Natural killer cell (primary cell): ENCODE measurements at places on chromosomes 3 and 15. TPM values are rescaled to one million over a fixed set of nuclear protein-coding genes. Genes with fewer than 3 reads are reported as not detected.
A peak's percentile ranks its signal among the peaks of the same experiment; 100 is the strongest.

GRCh38 chr3:29775340-29775739 lies 494.5 kb downstream of the RBMS3 start:
- no peak for DNase-seq

DNA sequence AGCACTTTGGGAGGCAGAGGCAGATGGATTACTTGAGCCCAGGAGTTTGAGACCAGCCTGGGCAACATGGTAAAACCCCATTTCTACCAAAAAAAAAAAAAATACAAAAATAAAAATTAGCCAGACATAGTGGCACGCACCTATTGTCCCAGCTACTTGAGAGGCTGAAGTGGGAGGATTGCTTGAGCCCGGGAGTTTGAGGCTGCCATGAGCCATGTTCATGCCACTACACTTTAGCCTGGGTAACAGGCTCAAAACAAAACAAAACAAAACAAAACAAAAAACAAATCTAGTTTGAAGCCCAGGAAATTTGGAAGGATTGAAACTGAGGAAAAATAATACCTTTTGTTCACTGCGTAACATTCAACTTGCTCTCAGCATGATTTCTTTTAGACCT lies 16.6 kb downstream of the TMOD3 start:
- no peak for DNase-seq

DNA sequence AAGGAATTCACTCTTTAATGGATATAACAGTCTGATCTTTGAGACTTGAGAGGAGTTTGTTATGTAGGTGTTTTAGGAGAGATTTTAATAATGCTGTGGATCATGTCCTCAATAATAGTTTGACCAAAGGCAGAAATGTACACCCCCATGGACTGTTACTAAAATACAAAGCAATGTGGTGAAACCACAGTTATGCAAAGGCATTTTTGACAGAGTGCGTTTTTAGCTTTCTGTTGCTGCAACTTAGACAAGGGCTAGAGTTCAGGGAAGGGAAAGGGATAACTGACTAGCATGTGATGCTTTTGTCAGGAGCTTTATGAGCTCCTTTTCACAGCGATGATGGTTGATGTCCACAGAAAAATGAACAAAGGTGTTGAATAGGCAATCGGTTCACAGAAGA lies 3.6 kb upstream of the STARD5 start:
- no peak for DNase-seq

DNA sequence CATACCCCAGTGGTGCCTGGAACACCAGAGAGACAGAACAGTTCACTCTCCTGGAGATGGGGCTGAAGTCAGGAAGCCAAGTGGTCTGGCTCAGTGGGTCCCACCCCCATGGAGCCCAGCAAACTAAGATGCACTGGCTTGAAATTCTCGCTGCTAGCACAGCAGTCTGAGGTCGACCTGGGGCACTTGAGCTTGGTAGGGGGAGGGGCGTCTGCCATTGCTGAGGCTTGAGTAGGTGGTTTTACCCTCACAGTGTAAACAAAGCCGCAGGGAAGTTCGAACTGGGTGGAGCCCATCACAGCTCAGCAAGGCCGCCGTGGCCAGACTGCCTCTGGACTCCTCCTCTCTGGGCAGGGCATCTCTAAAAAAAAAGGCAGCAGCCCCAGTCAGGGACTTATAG lies 272.0 kb downstream of the KLF13 start:
- DNase-seq = no peak

GRCh38 chr15:77772641-77773402 lies 140.1 kb upstream of the LINGO1 start:
- no peak for DNase-seq

DNA sequence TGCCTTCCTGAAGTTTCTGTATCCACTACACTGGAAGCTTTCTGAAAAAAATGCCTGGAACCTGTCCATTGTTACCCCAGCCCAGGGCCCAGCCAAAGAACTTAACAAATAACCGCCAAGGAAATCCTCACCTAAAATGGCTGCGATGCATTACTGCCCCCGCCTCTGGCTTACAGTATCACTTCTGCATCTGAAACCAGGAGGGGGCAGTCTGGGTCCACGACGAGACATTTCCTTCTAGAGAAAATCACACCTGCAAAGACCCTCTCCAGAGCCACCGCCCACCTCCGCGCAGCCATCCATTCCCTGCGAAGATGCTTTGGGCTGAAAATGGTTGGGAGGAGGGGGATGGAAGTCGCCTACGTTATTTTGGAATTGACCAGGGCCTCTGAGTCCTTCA lies 22.4 kb upstream of the CELF6 start:
- peak; percentile 65 for DNase-seq

DNA sequence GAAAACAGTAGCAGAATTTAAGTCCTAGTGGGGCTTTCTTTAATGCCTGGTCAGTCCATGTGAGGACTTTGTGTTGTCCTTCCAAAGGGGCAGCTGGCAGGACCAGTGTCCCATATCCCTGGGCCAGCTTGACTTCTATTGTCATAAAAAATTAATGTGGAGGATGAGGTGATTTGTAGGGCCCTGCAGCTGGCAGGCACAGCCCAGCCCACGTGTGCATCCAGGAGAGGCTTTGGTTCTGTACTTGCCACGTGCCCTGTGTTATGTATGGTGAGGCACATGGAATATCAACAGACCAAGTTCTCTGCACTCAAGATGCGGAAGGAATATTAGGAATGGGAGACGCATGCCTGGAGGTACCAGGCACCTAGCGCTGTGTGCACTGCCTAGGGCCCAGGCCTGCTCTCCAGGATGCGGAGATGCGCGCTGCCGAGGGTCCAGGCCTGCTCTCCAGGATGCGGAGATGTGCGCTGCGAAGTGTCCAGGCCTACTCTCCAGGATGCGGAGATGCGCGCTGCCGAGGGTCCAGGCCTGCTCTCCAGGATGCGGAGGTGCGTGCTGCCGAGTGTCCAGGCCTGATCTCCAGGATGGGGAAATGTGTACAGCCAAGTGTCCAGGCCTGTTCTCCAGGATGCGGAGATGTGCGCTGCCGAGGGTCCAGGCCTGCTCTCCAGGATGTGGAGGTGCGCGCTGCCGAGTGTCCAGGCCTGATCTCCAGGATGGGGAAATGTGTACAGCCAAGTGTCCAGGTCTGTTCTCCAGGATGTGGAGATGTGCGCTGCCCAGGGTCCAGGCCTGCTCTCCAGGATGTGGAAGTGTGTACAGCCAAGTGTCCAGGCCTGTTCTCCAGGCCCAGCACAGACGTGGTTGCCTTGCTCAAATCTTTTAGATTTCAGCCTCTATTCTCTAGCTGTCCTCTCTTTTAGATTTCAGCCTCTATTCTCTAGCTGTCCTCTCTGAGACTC lies 183.3 kb upstream of the ROPN1 start:
- DNase-seq = no peak

- no peak for DNase-seq
Measured at GRCh38 chr15:63104727-63105126, 16.9 kb upstream of the LACTB start.

- no peak for DNase-seq
Measured at GRCh38 chr3:99429502-99429901, 208.9 kb upstream of the COL8A1 start.

- no peak for DNase-seq
Measured at GRCh38 chr3:81967393-81967792, 205.9 kb upstream of the GBE1 start.

DNA sequence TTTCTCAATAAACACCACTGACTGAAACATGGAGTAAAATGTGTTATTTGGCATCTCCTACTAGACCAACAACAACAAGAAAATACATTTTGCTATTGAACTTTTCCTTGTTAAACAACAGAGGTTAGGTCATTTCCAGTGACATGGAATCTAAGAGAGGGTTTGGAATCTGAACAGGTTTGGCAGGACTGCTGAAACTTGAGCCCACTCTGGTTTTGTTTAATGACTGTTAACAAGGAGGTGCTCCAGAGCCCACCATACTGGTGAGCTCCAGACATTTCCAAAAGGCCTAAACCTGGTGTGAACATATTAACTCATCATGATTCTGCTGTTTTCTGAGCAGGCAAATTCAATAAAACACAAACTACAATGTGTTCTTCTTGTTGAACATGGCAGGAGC lies 330.7 kb upstream of the TRIM42 start:
- DNase-seq = no peak

DNA sequence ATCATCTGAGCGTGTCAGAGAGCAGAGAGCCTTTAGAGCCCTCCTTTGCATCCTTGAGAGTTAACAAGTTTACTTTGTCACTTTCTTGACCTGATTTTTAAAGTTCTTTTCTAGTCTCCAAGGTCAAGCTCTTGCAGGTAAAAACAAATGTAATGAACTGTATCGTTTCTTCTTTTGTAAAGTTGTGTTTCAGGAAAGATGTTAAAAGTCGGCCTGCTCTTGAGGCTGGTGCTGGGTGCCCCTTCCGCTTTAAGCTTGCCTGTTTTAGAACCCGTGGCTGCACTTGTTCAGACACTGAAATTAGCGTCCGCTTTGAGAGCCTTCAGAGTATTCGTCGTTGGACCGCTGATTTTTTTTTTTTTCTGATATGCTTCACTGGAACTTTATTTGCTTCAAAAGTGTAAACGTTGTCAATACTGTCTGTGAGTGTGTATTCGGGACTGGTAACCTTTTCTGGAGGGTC lies 52.6 kb upstream of the ULK4 start:
- DNase-seq = no peak

GRCh38 chr3:161100994-161101393 lies 4.2 kb downstream of the B3GALNT1 start:
- DNase-seq = no peak

- DNase-seq = no peak
Measured at GRCh38 chr15:82052751-82053150, 6.9 kb upstream of the MEX3B start.

- DNase-seq = no peak
Measured at GRCh38 chr3:128133273-128133883, 9.8 kb upstream of the RUVBL1 start.

DNA sequence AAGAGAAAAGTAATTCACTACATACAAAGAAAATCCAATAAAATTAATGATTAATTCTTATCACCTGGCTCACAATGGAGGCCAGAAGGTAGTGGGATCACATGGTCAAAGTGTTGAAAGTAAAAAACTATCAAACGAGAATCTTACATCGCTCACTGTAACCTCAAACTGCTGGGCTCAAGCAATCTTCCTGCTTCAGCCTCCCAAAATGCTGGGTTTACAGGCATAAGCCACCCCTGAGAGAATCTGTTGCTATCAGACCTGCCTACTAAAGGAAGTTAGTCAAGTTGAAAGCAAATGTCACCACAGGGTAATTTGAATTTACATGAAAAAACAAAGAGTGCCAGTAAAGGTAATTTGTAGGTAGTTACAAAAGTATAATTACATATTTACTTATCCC lies 103.3 kb downstream of the PCCB start:
- DNase-seq = no peak

- no peak for DNase-seq
Measured at GRCh38 chr15:31605467-31605931, 278.9 kb downstream of the KLF13 start.

GRCh38 chr15:29910068-29910467 lies 87.8 kb upstream of the TJP1 start:
- DNase-seq = no peak

- DNase-seq = no peak
Measured at GRCh38 chr3:171758109-171758508, 52.2 kb downstream of the PLD1 start.

- peak; percentile 82 for DNase-seq
Measured at GRCh38 chr15:72306211-72306785, 13.7 kb downstream of the CELF6 start.

DNA sequence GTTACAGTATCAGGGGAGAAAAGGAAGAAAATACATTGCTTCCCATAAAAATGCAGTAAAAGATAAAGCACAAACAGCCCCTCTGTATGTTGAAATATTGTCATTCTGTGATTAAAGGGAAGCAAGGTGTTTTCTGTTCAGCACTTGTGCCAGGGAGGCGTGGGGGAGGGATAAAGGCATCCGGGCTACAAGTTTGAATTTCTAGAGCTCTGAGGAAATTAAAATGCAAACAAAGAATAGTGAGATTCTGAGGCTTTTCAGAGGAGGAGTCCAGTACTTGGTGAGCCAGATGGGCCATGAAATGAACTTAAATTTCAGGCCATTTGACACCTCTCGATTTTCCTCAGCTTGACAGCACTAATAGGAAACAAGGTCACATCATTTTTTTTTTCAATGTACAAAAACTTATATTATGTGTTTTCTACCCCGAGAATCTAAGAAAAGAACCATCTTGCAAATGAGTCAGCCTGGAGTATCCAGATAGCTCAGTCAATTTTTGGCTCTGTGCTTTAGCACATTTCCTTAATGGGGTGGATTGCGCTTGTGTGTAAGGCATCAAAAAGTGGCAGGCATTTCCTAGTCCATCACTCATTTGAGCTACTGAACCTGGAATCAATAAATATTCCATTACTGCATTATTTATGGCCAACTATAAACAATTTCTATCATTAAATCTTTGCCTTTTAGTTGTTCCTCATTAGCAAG lies 640.8 kb upstream of the TBL1XR1 start:
- no peak for DNase-seq

DNA sequence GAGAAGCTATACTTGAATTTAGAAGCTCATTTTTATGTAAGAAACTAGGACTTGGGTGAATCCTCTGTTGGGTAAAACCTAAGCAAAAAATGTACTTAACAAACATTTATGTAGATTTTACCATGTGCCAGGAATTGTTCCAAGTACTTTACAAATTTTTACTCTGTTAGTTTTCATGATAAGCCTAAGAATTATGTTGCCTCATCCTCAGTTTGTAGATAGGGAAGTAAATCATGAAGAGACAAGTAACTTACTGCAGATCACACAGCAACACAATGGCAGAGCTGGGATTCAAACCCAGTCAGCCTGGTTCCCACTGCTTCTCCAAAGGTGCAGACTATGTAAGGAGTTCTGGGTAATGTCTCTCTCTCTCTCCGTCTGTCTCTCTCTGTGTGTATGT lies 169.9 kb downstream of the DIPK2A start:
- no peak for DNase-seq

GRCh38 chr3:184645336-184645735 lies 66.5 kb downstream of the MAGEF1 start:
- DNase-seq = no peak

DNA sequence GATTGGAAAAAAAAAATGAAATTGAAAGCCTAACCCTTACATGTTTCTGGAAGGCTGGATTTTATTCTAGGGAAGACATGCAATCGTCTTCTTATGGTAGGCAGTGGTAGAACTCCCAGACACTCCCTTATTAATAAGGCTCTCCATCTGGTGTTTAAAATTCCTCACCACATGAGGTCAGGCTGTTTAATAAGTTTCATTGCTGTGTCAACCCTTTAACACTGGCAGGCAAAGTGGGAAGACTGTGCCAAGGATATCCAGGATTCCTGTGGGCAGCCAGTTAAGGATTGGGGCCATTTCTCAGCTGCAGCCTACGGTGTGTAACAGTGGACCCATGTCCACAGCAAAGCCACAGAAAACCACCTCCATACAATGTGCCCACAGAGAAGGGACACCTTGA lies 225.5 kb upstream of the CHRM5 start:
- no peak for DNase-seq

The STAB1 gene
- 26.5 TPM for total RNA-seq

The KIF15 gene
- total RNA-seq = 0.80 TPM

The HTR3E gene
- not detected for total RNA-seq

The PDCD10 gene
- 50.6 TPM for total RNA-seq

The AADAC gene
- total RNA-seq = not detected

The GALNT15 gene
- not detected for total RNA-seq

The CD80 gene
- 0.40 TPM for total RNA-seq

The NME9 gene
- total RNA-seq = not detected

The CPLX3 gene
- not detected for total RNA-seq

The OR5H15 gene
- not detected for total RNA-seq

The ST8SIA2 gene
- total RNA-seq = not detected
